CD8-positive, alpha-beta memory T cell (primary cell): ENCODE measurements at places on chromosomes 7 and 10. TPM values are rescaled to one million over a fixed set of nuclear protein-coding genes. Genes with fewer than 3 reads are reported as not detected.

DNA sequence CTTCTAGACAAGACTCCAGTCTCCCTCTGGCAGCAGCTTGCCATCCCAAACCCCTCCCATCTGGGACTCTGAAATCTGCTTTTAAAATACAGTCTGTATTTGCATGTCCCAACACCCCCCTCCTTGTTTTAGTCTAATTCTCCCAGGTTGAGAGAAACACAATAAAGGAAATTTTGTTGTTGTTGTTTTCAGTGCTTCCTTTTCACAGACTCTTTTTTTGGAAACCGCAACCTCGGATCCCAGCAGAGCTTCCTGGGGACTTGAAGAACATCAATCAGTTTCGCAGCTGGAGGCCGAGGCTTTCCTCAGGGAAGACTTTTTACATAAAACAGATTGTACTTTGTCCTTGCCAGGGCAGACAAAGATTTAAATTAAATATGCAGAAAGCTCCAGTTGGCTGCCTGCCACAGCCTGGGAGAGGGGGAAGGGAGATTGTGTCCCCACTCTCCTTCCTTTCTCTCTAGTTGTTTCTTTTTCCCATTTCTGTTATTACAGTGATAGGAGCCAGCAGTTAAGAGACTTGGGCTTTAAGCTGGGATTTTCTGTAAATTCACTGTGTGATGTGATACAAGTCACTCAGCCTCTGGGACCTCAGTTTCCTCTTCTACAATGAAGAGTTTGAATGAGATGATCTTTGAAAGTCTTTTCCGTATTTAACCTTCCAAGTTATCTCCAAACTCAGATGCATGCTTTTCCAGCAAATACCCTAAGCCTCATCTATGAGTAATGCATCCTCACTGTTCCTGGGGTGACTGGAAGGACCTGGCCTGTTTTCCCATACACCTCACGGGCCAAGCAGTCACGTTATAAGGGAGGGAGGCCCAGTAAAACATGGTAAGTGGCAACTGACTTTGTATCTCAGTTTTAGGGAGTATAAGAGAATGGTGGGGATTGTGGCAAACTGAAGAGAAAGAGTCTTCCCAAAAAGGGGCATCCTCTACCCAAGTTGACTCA lies 192.3 kb downstream of the REEP3 start:
- no peaks in the 10 kb centered on the region for H3K36me3 ChIP-seq
- H3K27me3 ChIP-seq: no peaks in the 10 kb centered on the region
- no peaks in the 10 kb centered on the region for H3K4me1 ChIP-seq
- DNase-seq: no peak

DNA sequence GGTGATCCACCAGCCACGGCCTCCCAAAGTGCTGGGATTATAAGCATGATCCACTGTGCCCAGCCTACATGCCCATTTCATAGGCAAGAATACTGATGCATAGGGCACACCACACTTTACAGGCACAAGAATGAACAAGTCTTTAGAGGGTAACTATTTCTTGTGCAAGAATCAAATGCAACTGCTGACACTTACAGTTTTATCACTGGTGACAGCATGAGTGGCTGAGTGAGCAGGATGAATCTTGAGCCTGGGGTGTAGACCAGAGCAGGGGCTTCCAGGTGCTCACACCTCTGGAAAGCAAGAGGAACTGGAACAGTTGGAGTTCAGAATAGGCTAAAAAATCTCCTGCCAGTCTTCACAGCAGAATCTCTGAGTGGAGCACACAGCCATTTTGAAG lies 287.5 kb downstream of the KCNMA1 start:
- H3K27me3 ChIP-seq: no peaks in the 10 kb centered on the region
- H3K36me3 ChIP-seq: no peaks in the 10 kb centered on the region
- no peaks in the 10 kb centered on the region for H3K4me1 ChIP-seq

GRCh38 chr7:130990178-130990832 lies 256.3 kb upstream of the KLF14 start:
- peaks cover 81% of the 10 kb centered on the region for H3K4me1 ChIP-seq
- DNase-seq: peak; percentile 45
- no peak overlapping the region for H3K27ac ChIP-seq
- H3K36me3 ChIP-seq: no peaks in the 10 kb centered on the region
- no peaks in the 10 kb centered on the region for H3K27me3 ChIP-seq

DNA sequence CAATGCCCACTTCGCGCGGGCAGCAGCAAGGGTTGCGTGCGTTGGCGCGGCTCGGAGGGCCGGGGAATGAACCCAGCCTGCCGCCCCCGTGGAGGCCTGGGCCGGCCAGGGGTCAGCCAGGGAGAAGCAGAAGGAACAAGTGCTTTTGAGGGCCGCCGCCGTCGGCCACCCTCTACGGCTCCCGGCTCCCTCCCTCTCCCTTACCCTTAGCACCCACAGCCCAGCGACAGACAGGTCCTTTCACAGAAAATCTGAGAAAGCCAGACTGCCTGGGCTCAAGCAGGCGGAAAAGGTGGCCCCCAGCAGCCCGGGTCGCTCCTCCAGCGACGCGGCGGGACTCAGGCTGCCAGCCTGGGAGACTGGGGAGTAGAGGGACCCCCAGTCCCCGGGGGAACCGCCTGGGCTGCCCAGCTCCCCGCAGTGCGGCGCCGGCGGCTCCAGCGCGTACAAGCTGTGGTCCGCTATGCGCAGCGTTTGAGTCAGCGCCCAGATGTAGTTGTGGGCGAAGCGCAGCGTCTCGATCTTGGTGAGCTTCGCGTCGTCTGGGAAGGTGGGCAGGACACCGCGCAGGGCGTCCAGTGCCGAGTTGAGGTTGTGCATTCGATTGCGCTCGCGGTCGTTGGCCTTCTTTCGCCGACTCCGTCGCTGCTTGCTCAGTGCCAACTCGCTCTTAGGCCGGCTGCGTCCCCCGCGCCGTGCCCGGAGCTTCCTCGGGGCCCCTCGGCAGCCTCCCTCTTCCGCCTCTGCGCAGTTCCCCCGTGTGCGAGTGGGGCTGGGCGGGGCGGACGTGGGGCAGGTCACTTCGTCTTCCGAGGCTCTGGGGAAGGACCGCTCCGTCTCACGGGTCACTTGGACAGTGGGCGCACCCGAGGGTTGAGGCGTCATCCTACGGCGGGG lies 815 bp downstream of the NEUROG3 start:
- no peak overlapping the region for H3K27ac ChIP-seq
- no peaks in the 10 kb centered on the region for H3K36me3 ChIP-seq
- peaks cover 61% of the 10 kb centered on the region for H3K27me3 ChIP-seq
- peaks cover 20% of the 10 kb centered on the region for H3K4me1 ChIP-seq
- peak overlapping the region; percentile 45 for H3K4me3 ChIP-seq
- DNase-seq: no peak

GRCh38 chr7:129017933-129018538 lies 36.9 kb downstream of the TNPO3 start:
- DNase-seq: no peak
- peaks cover 7% of the 10 kb centered on the region for H3K36me3 ChIP-seq
- H3K27me3 ChIP-seq: no peaks in the 10 kb centered on the region
- no peaks in the 10 kb centered on the region for H3K4me1 ChIP-seq
- H3K27ac ChIP-seq: no peak overlapping the region
- H3K4me3 ChIP-seq: no peak overlapping the region

The BAG3 gene
- 12.5 TPM for total RNA-seq

The GSTO1 gene
- total RNA-seq: 122 TPM

The PLAC9 gene
- not detected for total RNA-seq

DNA sequence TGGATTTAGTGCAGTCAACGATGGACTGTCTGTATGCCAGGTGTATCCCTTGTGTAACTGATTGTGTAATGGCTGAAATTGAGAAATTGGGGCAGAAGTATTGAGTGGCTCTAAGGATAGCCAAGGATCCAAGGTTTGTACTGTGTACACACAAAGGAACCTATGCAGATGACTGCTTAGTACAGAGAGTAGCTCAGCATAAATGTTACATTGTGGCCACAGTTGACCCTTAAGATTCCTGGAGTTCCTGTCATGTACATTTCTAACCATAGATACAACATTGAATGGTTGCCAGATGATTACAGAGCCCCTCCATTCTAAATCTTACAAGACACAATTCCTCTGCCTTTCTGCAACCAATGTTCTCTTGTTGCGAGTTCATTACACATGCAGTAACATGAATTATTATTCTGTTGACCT lies 25.3 kb downstream of the CCDC126 start:
- H3K4me3 ChIP-seq: no peak overlapping the region
- H3K27me3 ChIP-seq: no peaks in the 10 kb centered on the region
- no peaks in the 10 kb centered on the region for H3K36me3 ChIP-seq
- H3K4me1 ChIP-seq: no peaks in the 10 kb centered on the region
- H3K27ac ChIP-seq: no peak overlapping the region

The HMX2 gene
- not detected for total RNA-seq

DNA sequence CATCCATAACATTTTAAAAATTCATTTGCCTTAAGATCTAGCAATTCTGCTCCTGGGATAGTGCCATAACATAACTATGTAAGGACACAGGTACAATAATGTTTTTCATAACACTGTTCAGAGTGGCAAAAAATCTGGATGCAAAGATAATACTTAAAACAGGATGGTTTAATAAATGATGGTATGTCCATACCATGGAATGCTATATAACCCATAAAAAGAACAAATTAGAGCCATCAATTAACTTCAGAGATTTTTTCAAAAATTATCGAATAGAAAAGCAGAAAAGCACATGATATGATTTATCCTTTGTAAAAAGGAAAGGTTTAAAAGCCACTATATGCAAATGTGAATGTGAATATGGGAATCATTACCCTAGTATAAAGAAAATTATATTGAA lies 193.4 kb upstream of the LRRN3 start:
- DNase-seq: no peak
- H3K4me1 ChIP-seq: no peaks in the 10 kb centered on the region
- H3K4me3 ChIP-seq: no peak overlapping the region
- H3K27ac ChIP-seq: no peak overlapping the region
- no peaks in the 10 kb centered on the region for H3K36me3 ChIP-seq

GRCh38 chr10:76558996-76559891 lies 1078.4 kb downstream of the KCNMA1 start:
- no peak overlapping the region for H3K27ac ChIP-seq
- no peaks in the 10 kb centered on the region for H3K27me3 ChIP-seq
- H3K36me3 ChIP-seq: no peaks in the 10 kb centered on the region
- no peak overlapping the region for H3K4me3 ChIP-seq

The ZCCHC24 gene
- total RNA-seq: 0.83 TPM

- no peaks in the 10 kb centered on the region for H3K27me3 ChIP-seq
- no peak for DNase-seq
- H3K36me3 ChIP-seq: no peaks in the 10 kb centered on the region
- H3K27ac ChIP-seq: no peak overlapping the region
- H3K4me1 ChIP-seq: no peaks in the 10 kb centered on the region
- H3K4me3 ChIP-seq: no peak overlapping the region
Measured at GRCh38 chr7:86137343-86137742, 506.4 kb upstream of the GRM3 start.

The FBXL13 gene
- 0.62 TPM for total RNA-seq

- H3K27ac ChIP-seq: no peak overlapping the region
- DNase-seq: peak; percentile 29
- no peaks in the 10 kb centered on the region for H3K27me3 ChIP-seq
- peaks cover 5% of the 10 kb centered on the region for H3K36me3 ChIP-seq
- no peak overlapping the region for H3K4me3 ChIP-seq
Measured at GRCh38 chr7:27784399-27785053, 44.6 kb downstream of the TAX1BP1 start.

The CAMK2B gene
- 0.42 TPM for total RNA-seq

GRCh38 chr10:93993782-93994437 lies at the start of gene PLCE1:
TSS of gene PLCE1 (plus strand) at chr10:93993931. CDS start at chr10:94031047, 37,116 bp downstream.
- DNase-seq: no peak
- H3K27ac ChIP-seq: no peak within 1 kb of the TSS
- no peaks in the 10 kb centered on the region for H3K27me3 ChIP-seq
- H3K36me3 ChIP-seq: no peaks in the 10 kb centered on the region

DNA sequence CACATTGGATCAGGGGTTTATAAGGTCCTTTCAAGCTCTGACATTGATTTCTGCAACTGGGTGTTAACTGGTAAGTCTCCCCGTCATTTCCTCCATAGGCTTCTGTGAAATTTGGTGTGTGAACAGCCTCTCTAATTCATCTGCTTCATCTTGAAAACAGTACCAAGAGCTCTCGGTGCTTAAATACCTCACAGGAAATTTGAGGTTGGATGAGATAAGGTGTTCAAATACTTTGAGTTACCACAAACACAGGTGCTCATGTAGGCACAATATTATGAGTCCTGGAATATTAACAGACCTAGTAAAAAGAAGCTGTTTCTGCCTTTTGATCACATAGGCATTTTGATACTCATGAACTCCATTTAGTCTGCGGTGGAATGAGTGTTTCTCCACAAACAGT lies 85.2 kb downstream of the RTKN2 start:
- H3K4me3 ChIP-seq: no peak overlapping the region
- H3K27me3 ChIP-seq: no peaks in the 10 kb centered on the region
- H3K36me3 ChIP-seq: no peaks in the 10 kb centered on the region
- DNase-seq: peak; percentile 88
- no peak overlapping the region for H3K27ac ChIP-seq

DNA sequence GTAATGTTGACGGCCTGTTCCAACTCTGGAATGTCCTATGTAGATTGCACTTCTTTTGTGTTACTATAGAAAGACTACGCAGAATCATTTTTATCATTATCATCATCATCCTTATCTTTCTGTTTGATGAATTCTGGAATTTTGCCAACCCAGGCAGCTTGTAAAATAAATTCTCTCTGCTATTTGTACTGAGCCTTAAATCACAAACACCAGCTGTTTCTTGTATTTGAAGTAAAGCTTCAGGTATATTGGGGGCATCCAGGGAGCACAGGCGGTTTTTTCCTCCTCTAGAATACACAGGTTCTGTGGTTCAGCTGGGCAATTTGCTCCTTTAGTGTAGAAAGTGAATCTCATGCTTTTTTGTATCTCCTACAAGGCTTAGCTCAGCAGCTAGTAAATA lies 14.9 kb upstream of the CPA5 start:
- no peaks in the 10 kb centered on the region for H3K36me3 ChIP-seq
- H3K4me3 ChIP-seq: no peak overlapping the region
- no peak overlapping the region for H3K27ac ChIP-seq
- no peaks in the 10 kb centered on the region for H3K27me3 ChIP-seq

DNA sequence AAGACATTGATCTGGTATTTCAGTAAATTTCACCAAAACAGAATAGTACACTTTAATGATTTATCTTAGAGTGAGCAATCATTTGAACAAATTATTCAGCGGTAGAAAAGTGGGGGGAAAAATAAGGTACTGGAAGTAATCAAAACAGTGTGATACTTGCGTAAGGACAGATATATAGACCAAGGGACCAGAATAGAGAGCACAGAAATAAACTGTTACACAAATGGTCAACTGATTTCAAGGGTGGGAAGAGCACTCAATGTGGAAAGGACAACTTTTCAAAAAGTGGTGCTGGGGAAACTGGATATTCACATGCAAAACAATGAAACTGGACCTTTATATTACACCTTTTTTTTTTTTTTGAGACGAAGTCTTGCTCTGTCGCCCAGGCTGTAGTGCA lies 119.9 kb downstream of the NRBF2 start:
- no peak for DNase-seq
- H3K4me1 ChIP-seq: peaks cover 40% of the 10 kb centered on the region
- H3K4me3 ChIP-seq: no peak overlapping the region
- no peak overlapping the region for H3K27ac ChIP-seq
